ENCODE measurements at places on chromosomes 1 and 21.
A peak's percentile ranks its signal among the peaks of the same experiment; 100 is the strongest.

DNA sequence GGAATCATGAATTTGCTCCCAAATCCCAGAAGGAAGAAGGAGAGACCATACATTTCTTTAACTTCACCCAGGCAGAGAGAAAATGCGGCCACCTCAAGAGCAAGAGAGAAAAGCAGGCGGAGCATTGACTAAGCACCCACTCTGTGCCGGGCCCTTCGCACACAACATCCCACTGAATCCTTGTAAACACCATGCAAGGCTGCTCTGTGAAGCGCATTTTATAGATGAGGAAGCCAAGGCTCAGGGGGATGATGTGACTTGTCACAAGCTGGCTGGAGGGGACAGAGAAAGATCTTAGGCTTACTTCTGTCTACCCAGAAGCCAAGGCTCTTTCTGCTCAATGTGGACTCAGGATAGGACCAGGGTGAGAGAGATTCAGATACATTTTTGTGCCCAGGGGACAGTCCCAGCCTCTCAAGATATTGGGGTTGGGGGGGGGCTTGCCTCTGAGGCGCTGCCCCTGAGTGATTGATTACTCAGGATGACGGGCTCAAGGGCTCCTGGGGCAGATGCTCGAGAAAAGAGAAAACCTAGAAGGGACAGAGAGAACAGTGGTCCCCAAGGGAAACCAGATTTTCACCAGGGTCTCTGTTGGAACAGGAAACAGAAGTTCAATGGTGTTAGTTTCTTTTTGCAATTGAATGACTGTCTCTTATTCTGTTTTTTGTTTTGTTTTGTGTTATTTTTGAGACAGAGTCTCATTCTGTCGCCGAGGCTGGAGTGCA lies 19.5 kb downstream of the PADI2 start:
- DNase-seq: no peak

GRCh38 chr1:3306583-3307291 lies 147.7 kb upstream of the ARHGEF16 start:
- no peak for DNase-seq

DNA sequence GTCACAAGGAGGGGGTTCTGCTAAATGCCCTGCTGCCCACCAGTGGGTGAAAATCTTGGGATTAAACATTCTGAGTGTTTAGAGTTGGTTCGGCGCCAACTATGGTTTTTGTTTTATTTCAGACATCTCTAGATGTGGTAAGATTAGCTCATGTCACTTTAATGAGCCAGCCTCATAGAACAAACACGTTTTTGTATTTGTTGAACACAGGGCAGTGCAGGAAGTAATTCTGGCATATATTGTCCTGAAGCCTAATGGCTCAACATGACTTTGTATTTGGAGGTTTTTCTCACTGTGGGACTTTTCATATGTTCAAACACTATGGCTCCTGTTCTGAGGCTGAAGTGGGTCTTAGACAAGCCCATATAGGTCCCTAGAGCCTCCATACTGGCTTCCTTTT lies 107.8 kb downstream of the NGF start:
- DNase-seq: peak; percentile 75

- DNase-seq: no peak
Measured at GRCh38 chr21:39576518-39577128, 36.1 kb upstream of the B3GALT5 start.

DNA sequence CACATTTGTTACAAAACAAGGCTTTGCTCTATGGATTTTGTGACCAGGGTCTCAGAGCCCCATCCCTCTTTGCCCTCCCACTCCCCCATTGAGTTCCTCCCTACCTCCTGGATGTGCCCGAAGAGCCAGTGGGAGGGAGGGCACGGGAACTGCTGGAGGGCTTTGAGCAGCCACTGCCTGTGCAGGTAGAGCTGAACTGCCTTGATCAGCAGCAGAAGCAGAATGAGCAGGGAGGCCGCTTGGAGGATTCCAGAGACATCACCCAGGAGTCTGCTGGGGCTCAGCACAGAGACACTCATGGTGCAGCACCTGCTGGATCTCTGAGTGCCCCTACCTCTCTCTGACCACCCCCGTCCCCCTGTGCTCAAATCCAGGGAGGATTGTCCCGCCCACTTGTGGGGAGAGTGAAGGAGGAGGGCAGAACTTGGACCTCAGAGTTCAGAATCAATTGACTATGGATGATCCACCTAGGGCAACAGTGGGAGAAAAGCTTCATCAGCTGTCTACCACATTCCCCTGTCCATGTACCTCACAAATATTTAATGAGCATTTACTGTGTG lies at the start of gene CYP4A11:
TSS of gene CYP4A11 (minus strand) at position 342 of the 560 bp plus-strand sequence. CDS start at position 299, 43 bp downstream.
- DNase-seq: no peak

DNA sequence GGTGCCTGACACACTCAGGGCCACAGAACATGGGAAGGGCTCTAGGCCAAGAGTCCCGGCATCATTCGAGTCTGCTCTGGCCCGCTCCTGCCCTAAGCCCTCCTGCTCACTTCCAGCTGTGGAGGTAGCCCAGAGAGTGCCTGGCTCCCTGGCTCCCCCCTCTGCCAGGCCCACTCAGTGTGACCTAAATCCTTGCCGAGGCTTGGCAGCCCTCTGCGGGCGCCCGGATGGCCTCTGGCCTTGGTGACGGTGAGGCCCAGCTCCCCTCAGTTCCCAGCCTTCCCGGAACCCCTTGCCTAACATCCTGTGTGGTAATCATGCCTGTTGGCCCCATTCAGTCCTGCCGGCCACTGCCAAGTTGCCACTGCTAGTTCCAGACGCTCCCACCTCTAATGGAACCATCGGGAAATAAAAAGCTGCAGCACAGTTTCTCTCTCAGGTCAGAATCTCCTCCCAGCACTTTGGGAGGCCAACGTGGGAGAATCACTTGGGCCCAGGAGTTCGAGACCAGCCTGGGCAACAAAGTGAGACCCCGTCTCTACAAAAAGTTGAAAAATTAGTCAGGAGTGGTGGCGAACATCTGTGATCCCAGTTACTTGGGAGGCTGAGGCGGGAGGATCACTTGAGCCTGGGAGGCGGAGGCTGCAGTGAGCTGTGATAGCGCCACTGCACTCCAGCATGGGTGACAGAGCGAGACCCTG lies 1.2 kb upstream of the H6PD start:
- DNase-seq: no peak

GRCh38 chr1:7680955-7681268 lies 90.2 kb upstream of the VAMP3 start:
- no peak for DNase-seq

DNA sequence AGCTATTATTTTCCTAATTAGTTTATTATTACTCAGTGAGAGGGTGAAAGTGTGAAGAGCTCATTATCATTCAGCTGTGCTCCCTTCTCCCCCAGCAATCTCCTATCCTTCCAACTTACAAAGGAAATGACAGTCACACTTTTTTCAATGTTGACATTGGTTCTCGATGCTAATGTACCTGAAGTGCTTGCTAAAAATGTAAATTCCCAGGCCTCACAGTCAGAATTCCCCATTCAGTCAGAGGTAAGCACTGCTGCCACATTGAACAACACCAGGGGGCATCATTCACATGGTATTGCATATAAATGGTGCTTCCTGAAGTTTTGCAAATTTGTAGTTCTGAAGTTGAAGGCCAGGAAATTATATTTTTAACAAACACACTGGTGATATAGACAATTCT lies 132.7 kb upstream of the FOXD3 start:
- no peak for DNase-seq

DNA sequence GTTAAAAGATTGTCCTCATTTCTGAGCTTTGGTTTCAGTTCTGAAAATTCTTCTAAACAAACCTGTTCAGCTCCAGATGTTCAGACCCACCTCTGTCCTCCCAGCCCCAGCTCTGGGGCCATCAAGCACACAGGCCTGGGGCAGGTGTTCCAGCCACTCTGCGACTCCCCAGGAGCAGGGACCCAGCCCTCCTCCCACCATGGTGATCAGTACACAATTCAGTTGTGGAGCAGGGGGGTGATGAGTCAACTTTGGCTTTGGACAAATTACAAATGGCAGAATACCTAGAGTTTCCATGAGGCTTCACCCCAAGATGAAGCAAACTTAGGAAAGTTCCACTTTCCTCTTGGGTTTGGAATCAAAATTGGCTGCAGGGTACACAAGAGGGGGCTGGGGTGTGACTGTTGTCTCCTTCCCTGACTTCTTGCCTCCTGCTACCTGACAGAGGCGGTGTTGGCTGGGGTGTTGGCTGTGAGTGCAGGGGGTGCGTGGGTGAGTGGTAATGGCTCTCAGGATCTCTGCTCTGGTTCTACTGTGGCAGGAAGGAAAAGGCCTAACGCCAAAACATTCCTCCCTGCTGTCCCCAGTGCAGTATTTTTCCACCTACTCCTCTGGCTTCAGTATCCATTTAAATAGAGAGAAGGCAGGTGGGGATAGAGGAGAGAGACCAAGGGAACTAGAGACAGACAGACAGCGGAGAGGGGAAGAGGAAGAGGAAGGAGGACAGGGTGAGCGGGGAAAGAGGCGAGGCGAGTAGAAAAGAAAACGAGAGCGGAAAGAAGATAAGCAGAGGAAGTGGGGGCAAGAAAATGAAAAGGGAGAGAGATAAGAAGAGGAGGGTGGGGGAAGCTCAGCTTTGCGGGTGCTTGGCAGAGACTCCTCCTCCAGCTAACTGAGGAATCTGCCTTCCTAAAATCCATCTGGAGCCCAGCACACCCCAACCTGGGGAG lies 20.6 kb upstream of the LRRN2 start:
- DNase-seq: no peak

GRCh38 chr1:26094677-26095383 lies 16.8 kb upstream of the PDIK1L start:
- no peak for DNase-seq

DNA sequence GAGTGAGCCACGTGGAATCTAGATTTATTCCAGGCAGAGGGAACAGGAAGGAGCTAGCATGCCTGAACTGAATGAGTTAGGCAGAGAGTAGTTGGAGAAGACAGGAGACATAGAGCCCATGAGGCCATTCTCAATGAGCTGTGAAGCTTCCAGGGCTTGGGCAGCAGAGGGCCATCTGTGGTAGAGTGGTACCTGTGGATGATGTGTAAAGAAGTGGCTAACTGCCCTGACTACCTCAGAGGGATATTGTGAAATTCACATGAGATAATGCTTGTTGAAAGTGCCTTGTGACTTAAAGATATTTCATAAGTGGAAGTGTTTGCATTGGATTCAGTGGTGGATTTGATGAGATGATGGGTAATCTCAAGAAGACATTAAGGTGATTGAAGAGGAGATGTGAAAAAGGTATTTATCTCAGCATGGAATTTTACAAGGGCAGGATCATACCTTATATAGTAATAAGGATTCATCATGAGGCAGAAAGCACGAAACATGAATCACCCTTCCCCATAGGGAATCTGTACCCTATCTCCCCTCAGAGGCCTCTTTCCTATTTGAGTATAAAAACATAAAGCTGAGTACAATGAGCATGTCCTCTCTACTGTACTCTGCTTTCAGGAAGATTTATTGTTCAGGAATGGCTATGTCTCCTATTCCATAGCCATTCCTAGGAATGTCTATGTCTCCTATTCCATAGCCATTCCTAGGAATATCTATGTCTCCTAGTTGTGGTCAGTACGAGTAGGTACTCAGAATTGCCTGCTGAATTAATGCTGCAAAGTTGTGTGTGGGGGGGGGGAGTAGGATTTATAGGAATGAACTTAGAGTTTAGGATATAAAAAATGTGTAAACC lies 146.8 kb downstream of the PAPPA2 start:
- no peak for DNase-seq

DNA sequence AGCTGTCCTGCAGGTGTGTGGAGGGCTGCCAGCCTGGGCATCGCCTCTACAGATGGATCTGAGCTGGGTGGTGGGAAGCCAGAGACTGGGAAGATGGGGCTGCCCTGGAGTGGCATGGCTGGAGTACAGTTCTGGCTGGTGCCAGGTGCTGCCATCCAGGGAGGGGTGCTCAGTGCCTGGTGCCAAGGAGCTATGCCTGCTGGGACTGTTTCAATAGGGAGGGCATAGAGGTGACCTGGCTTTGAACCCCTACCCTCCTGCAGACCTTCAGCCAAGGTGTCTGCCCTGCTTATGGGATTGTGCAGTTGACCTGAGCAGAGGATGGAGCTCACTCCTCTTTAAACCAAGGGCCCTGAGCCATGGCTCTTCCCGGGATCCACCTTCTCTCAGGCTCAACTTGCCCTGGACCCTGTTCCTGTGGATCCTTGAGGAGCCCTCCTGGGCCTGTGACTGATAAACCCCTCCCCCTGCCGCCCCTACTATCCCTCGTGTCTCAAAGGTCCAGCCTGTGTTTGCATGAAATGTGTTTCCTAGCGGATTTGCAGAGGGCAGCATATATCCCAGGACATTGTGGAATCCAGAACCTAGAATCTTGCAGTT lies 48.7 kb downstream of the PTPRU start:
- DNase-seq: no peak

DNA sequence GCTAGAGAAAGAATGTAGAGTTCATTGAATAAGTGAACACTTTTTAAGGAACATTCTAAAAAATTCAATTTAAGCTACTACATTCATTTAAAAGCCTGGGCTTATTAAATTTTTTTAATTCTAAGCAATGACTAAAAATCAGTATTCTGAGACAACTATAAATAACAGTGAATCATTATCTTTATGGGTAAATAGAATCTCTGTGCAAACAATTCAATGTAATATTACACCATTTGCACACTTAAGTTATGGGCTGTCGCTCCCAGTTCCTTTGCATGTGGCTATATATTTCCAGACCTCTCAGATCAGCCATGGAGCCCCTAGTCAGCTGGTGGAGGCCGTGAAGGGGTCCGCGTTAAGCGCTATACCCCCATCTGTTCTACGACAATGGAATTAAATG lies 65.1 kb downstream of the KCNK1 start:
- no peak for DNase-seq

- no peak for DNase-seq
Measured at GRCh38 chr1:150155413-150156071, 5.8 kb downstream of the PLEKHO1 start.

All from HT-29 (cell line).